Upper lobe of left lung (tissue), 6 donors: ENCODE measurements at places on chromosomes 11 and 22.

DNA sequence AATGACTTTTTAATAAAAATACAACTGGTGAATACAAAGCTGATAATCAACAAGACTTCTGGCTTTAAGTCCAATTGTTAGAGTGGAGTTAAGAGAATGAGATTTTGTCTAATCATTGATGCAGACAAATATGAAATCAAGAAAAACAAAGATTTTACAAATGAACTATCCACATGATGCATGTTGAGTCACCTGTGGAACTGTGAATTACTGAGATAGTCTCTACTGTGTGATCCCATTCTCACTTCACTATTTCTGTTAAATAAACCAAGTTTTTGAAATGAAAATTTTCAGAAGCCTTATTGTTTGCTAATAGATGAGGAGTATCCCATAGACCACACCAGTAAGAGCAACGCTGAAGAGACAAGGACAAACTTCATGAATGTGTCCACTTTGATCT lies 8.4 kb upstream of the CTSC start:
- DNase-seq: no peak

GRCh38 chr11:66366844-66367477 lies 4.6 kb downstream of the SLC29A2 start:
- no peak for DNase-seq

- peak; percentile 5 for DNase-seq
These were observed 9.8 kb downstream of the RPL27A start for GRCh38 chr11:8692417-8692816.

DNA sequence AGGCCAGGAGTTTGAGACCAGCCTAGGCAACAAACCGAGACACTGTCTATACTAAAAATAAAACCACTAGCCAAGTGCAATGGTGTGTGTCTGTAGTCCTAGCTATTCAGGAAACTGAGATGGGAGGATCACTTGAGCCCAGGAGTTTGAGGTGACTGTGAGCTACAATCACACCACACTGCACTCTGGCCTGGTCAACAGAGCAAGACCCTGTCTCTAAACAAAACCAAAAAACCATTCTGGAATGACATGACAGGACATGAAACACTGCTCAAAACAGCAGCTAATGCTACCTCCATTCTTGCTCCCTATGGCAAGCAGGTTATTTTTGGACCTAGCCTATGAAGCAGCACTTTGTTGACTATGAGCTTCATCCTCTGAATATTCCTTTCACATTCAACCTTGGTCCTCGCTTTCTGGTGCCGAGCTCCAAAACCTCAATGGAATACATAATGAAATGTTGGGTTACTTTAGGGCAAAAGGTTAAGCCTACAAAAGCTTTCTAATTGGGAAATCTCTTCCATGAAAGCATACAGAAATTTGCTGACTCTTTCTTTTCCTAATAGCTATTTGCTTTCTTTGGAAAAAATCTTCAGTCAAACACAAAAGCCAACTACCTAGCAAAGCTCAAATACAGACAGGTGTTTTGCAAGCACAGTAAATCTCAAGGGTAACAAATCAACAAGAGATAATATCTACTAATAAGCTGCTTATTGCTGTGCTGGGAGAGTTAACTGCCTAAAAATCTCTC lies 21.1 kb downstream of the SIK3 start:
- DNase-seq: no peak

- DNase-seq: no peak
These were observed 248.1 kb downstream of the CTTN start for GRCh38 chr11:70646272-70647049.
